Osteoblast (primary cell): ENCODE measurements at places on chromosomes 4 and X.

GRCh38 chr4:155735496-155735895, 23.3 kb upstream of the GUCY1B1 start:
- DNase-seq = no peak

DNA sequence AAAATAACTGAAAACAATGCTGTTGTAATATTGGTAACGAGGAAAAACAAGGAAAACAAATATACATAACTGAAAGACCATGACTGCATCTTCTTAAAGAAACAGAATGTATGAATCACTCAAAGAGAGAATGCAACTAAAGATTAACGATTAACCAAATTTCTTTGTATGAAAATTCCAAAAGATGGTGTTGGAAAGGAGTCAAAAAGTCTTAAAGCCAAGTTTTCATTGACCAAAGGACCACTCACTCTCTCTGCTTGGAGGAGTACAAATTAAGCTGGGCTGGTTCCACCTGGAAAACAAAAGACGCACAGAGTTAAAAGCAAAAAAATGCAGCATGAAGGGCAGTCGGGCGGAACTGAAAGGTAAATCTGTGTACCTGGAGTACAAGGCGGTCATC, 1.8 kb downstream of the DCAF12L1 start:
- DNase-seq = no peak

- no peak for DNase-seq
These were observed 359.7 kb downstream of the EPHA5 start for GRCh38 chr4:65310586-65310985.

DNA sequence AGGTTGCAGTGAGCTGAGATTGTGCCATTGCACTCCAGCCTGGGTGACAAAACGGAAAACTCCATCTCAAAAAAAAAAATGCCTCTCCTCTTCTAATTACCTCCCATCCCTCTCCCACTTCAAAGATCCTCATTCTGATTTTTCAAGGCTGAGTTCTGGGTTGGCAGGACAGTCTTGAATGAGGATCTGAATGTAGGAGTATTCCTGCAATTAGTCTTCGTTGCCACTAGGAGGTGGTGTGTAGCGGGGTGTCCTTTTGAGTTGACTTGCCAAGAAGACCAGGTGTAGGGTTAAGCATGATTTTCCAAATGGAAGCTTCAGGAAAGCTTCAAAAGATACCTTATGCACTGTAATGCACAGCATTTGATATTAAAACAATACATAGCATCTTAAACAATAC, 169.9 kb downstream of the ASMT start:
- DNase-seq = no peak

- no peak for DNase-seq
These were observed 34.9 kb downstream of the MMRN1 start for GRCh38 chr4:89929425-89930159.

DNA sequence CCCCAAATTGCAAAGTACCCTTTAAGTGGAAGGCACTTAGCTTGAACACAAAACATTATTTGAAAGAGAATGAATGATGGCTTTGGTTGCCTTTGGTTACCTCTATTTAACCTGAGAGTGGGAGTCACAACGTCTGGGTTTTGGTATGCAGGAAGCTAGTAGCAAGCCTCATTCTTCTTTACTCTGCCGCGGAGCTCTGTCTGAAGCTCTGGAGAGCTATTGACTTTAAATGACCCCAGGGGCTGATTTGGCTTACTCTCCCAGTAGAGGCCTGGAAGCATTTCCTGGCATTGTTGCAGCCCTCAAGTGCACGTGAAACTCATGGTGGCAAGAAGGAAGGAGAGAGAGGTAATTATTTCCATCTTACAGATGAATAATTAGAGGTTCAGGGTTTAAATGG, 81.8 kb upstream of the MAGEA4 start:
- DNase-seq = no peak

- peak; percentile 93 for DNase-seq
These were observed 5.9 kb upstream of the GRPEL1 start for GRCh38 chr4:7073526-7074390.

DNA sequence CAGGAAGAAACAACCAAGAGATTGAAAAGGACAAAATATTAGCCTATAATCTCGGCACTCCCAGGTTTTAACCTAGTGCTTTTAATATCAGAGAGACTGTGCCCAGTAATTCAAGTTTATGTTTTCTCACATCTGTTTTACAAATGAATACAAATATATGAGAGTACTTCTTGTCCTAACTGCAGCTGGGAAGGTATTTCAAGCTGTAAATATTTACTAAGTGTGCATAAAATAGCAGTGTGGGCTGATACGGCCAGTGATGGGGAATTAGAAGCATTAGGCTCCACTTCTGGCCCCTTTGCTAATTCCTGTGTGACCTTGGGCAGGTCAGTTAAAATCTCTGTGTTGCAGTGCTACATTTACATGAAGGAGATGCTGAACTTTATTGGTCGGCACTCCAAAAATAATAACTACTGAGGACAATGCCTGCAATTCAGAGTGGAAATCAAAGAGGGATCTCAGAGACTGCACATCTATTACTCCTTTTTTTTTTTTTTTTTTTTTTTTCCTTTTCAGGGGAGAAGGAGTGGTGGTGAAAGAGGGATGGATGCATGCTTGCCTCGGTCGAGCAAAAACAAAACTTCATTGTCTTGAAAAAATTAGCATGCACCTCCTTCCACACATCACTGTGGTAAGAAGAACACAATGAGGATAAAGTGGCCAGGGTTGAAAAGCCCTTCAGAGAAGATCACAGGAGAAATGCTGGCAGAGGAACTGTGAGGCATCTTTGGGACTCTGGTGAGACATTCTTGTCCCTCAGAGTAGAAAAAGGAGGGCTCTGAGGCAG, 44.6 kb upstream of the LNX1 start:
- DNase-seq = no peak

DNA sequence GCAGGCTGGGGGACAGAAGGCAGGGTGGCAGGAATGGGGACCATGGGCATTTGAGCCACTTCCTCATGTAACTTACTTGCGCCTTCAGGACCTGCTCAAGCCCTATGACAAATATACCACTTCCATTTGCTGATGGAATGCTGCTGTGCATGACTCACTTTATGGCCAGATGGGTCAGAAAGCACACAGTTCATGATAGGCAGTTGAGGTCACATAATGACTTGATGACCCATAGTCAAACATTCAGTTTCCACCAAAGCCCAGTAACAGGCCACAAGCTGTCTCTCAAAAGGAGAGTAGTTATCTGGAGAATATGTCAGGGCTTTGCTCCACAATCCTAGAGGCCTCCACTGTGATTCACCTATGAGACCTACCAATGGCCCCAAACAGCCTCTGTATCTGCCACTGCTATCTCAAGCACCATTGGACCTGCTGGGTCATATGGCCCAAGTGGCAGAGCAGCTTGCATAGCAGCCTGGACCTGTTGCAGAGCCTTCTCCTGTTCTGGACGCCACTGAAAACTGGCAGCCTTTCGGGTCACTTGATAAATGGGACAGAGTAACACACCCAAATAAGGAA, 5.3 kb upstream of the PAPSS1 start:
- no peak for DNase-seq

- DNase-seq = peak; percentile 80
These were observed 12.0 kb downstream of the PLCXD1 start for GRCh38 chrX:292900-293897.

DNA sequence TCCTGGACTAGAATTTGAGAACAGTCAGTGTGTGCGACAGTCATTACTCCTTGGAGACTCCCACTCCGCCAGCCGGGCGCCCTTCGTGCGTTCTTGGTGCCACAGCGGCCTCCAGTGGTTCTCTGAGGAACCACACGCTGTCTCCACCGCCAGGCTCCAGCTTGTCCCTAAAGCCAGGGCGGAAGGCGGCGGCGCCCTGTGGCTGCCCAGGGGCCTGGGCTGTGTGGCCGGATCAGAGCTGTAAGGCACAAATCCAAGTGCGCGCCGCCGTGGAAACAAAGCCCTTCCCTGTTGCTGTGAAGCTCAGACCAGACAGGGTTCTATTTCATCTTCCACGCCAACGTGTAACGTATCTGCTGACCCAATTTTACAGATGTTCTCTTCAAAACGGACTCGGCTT, 34.2 kb downstream of the IDS start:
- peak; percentile 85 for DNase-seq

DNA sequence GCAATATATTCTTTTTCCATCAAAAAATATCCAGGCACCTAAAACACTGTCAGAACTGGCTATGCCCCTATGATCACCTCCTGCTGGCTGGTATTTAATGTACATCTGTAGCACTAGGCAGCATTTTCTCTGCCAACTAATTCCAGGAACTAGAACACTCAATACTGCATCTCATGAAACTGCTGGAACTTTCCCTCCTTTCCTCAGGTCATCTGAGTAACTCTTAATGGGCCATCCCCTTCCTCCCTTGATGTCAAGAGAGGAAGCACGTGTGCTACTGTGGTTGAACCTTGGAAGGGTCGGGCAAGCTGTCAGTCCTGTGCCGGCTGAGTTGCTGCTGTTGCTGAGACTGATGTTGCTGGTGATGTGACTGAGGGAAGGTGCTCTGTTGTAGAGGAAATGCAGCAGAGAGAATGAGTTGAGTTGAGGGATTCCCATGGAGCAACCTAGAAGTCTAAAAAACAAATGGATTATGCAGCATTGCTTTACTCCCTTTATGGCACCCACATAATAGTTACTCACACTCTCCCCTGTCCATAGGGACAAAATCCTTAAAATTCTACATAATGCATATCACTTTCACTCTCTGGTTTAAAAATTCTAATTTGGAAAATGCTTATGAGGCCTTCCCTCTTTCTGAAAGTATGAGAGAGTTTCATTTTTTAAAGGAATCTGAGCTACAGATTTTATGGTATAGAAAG, 39.5 kb downstream of the TMEM165 start:
- DNase-seq = no peak

DNA sequence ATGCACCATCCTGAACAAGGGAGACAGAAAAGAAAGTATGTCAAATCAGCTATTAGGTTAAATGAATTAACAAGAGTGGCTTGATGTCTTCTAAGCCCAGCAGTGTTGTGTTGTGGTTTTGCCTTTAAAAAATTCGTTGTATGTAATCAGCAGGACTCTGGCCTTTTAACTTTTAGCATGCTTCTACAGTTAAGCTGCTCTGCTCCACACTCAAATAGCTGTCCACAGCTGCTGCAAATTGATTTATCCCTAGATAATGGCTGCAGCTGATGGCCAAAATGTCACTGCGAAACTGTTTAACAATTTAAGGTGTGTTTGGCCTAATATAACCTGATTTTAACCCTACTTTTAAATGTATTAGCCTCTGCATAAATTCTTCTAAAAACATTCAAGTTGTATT, 85.8 kb downstream of the CXXC4 start:
- DNase-seq = no peak

GRCh38 chr4:133910165-133910564, 291.4 kb downstream of the PABPC4L start:
- DNase-seq = no peak

- no peak for DNase-seq
These were observed 124.6 kb upstream of the ANXA3 start for GRCh38 chr4:78426972-78427371.

GRCh38 chrX:52852110-52852860, 15.6 kb downstream of the XAGE3 start:
- DNase-seq = no peak

DNA sequence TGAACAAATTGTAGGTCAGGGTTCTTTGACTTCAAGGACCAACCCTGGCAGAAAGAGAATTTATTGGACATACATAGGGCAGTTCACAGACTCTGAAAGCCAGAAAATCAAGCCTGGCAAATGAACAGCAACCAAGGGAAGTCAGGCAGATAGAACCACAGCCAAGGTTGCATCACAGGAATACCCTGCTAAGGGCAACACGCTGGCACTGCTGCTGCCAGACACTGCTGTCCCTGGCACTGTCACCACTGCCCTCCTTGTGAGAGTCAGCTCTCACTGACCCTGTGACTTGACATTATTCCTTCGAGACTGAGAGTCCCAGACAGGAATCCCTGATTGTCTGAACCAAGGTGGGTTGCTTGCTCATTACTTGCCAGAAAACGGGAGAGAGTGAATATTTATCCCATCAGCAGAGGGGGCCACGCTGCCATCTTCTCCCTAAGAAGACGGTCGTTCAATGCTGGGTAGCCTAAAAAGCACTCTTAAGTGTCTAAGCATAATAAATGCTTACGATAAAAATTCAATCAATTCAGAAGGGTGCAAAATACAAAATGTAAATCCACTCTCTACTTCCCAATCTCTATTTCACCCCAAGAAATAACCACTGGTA, 23.2 kb upstream of the PTTG2 start:
- no peak for DNase-seq

- DNase-seq = peak; percentile 86
These were observed 8.7 kb upstream of the ITGB1BP2 start for GRCh38 chrX:71292669-71293365.

- DNase-seq = no peak
These were observed 49.8 kb downstream of the EDNRA start for GRCh38 chr4:147530723-147531122.

DNA sequence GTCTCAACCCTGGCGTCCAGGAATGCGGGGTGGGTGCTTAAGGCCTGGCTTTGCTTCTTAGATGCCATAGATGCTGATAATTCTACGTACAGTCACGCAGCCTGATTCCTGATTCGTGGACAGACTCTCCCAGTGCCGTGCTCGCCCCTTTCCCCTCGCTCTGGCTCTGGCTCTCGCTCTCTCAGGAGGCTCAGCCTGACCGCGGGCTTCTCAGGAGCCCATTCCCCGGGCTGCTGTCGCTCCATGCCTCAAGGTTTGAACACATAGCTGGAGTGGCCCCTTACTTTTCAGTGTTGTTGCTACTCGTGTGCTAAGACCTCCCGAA, 59.2 kb upstream of the ZC4H2 start:
- DNase-seq = peak; percentile 51

DNA sequence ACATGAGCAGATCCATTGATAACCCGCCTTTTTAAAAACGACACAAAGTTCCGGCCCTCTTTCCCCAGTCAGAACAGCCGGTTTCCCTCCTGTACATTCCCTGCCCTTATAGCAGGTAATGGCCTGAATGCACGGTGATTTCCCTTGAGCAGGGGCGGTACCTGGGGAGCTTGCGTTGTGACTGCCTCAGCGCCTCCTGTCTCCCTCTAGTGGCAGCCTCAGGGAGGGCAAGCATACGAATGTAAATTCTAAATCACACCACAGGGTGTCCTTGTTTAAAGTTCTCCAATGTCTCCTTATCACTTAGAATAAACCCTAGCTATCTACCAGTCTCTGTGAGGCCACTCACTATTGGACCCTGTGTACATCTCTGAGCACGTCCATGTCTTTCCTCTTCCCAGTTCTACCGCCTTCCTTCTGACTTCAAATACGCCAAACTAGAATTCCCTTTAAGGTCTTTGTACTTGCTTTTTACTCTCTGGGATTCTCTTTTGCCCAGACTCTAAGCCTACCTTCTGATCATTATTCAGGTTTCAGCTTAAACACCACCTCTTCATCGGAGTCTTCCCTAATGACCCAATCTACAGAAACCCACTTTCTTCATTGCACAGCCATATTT, 18.4 kb upstream of the LDB2 start:
- DNase-seq = no peak

DNA sequence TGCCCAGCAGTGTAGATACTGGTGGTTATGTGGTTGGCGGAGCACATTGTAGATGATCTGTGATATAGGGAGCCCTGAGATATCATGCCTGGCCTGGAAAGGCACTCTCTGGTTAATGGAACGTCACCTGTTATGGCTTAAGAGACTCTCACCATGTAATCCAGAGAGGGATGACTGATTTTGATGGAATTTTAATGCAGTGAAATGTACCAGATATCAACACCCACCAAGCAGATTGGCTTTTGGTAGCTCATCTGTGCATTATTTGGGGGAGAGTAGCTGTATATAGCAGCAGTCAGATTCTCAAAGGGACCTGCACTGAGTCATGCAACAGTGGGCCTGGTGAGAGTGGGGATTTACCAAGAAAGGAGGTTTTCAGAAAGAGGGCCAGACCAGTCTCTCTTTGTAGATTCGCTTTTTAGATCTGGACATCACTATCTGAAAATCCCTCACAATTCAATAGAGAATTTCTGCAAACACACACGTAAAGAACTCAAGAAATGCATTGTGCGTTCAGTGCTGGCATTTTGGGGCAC, 17.3 kb downstream of the TSC22D3 start:
- DNase-seq = no peak
